ENCODE measurements at places on chromosomes 1 and 21.

DNA sequence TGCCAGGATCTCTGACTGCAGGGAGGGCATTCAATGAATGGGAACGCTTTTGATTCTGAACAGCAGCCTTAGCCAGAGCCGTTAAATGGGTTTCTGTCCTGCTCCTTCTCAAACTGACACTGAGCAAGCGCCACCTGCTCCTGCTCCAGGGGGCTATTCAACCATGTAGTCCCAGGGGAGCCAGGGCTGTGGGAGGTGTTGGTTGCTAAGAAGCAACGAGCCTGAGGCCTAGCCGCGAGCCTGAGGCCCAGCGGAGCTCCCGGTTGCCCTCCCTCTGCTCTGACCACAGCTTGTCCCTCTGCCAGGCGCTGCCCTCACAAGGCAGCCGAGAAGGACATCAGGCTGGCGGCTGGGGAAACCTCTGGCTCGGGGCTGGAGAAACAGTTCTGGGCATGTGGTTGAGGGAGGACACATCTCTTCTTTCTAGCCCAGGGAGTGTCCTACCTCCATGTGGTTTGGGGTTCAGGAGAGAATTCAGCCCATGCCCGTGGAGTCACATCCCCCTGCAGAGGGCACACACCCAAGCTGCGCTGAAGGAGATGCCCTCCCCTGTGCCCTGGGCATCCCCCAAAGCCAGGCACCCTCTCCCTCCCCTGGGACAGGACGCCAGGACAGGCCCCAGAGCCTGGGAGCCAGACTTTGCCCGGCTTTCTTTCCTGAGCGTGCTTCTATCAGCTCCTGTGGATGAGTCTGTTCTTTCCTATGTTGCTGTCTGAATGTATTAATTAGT is 18.0 kb downstream of the PCP4 start:
- no peak for DNase-seq

- no peak for DNase-seq
Measured at GRCh38 chr1:210653771-210654170, 325.1 kb downstream of the HHAT start.

DNA sequence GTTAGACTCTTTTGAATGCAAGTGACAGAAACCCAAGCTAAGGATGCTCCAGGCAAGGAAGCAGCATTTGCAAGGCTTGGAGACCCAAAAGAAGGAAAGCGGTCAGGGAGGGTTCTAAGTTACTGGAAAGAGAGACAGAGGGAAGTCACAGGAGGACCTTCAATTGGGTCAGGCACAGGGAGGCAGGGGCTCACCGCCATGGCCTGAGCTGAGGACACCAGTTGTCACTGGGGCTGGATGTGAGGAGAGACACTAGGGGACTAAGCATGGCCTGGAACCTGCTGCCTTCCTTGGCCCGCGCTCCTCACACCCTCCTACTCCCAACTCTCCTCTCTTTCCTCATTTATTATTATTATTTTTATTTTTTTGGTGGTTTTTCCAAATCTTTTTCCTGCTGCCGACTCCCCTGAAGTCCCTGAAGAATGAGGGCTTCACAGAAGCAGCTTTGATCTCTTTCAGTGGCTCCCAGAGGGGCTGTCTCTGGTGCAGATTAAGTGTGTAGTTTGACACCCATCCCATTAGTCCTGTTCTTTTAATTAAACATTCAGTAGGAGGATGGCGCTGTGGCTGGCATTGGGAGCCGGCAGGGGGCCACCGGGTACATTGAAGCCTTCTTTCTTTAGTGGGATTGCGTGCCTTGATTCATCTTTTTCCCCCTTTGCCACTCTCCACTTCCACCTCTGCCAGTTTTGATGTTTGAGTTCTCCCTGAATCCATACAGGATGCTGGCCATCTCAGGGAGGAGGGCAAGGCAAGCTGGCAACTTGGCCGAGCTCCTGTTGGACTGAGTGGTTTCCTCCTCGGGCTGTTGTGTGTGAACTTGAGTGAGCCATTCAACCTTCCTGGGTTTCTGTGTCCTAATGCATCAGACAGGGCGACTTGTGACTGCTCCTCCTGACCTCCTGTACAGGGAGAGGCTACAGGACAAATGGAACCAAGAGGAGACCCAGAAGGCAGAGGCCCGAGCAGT is 59.3 kb downstream of the MDM4 start:
- DNase-seq: no peak

DNA sequence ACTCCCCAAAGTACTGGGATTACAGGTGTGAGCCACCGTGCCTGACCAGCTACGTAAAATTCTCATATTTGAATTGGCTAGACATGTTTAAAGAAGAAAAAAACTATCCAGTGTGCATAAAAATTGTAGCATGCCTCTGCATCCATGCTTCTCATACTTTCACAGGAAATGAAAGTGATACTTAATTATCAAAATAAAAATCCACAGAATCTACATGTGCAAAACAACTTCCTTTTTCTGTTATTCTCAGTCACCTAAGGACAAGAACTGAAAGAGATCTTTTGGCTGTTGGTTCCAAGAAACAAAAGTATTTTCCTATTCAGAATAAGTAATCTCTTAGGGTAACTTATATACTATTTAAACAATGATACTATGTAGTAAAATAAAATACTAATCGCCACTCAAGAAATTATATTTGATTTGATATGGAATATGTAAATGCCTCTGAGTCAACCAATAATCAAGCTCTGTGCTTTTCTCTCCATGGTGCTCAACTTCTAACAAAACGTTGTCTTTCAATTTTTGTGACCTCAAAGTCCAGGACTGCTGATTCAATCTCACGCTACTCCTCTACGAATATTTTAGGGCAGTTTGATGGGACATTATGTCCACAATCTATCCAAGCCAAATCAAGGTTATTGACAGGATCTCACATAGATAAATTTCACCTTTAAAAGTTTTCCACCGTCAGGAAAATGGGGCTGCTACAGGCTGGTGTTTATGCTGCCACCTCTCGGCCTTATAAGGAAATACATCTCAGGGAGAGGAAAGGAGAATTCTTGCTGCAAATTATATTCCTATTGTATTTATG is 102.7 kb downstream of the ZNF281 start:
- no peak for DNase-seq

DNA sequence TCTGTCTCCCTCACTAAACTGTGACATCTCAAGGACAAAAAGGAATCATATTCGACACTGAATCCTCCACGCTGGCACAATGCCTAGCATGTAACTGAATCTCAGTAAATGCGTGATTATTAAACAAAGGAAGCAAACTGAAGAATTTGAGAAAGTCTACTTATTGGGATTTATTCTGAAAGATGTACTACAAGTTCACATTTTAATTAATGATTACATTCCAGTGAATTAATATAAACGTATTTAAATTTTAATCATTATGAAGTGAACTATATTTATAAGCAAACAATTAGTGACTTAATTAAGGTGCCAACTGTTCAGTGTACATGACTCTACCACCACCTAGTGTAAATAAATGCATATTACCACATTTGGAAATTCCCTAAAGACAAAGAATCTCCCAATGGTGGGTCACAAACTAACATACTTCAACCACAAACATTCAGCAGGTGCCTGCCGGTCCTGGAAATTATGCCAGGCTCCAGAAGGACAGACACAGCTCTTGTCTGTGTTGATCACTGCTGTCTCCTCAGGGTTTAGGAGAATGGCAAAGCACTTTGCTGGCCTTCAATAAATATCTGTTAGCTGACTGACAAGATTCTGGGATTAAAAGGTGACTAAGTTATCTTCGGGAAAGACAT is 56.3 kb downstream of the SMYD3 start:
- no peak for DNase-seq

DNA sequence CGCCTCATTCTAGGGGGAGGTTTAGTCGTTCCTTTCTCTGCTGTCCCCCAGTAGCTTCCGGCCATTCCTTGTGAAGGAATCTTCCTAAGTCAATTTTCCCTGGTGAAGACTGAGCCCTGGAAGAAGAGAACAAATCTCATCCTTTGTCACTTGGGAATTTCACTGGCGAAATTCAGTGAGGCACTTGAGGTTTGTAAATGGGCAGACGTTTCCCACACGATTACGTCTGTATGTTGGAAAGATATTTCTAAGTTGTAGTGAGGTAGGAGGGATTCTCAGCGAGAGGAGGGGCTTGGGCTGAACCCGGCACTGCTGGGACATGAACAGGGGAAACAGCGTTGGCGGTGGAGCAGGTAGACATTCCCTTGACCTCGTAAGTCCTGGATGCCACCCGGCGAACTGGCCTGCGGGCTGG is 47.2 kb downstream of the GALNT2 start:
- DNase-seq: no peak

DNA sequence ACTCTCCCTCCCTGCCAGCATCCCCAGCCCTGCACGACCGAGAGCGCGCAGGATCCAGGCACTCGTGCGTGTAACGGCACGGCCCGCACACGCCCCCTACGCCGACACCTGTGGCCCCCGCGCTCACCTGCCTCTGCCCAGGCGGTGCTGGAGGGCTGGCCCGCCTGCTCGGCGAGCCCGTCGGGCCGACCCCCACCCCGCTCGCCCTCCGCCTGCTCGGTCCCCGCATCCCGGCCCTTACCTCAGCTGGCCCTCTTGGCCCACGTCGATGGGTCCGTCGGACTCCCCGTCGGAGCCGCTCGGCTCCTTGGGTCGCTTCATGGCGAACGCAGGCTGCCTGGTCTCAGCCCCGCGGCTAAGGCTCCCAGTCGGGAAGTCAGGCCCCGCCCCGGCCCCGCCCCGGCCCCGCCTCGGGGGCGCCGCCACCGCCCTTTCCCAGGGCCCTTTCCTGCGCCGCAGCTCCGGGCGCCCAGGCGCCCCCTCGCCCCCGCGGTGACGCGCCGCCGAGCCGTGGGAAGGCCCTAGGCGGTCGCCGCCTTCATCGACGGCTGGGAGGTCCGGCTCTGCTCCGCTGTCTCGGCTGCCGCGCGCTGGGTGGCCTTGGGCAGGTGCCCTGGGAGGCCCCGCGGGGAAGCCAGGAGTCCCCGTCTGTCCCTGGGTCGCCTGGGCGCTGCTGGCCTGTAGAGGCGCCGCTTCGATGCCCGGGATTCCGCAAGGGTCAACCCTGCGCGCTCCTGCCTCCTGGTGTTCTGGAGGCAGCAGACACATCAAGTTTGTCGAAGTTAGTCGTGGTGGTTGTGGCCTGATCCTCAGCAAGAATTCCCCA is at the start of gene HEYL:
Gene HEYL, minus strand, starts transcription at position 339 of the 826 bp plus-strand sequence. Its CDS starts 18 bp downstream, at position 321.
- no peak for DNase-seq

DNA sequence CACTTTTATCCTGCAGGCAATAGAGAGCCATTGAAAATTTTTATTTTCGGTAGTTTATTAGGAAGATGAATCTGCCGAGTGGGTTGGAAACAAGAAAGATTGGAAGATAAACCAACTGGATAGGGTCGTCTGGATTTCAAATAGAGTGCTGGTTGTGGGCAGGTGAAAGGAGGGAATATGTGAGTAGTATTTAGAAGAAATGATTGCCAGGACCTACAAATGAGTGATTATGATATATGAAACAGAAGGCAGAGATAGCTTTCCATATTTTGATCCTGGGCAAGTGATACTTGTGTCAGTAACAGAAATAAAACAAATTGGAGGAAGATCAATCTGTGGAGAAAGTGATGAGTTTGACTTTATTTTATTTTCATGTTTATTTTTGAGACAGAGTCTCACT is 2.5 kb downstream of the CNIH4 start:
- no peak for DNase-seq

- DNase-seq: no peak
Measured at GRCh38 chr1:3786468-3787348, 9.6 kb downstream of the LRRC47 start.

DNA sequence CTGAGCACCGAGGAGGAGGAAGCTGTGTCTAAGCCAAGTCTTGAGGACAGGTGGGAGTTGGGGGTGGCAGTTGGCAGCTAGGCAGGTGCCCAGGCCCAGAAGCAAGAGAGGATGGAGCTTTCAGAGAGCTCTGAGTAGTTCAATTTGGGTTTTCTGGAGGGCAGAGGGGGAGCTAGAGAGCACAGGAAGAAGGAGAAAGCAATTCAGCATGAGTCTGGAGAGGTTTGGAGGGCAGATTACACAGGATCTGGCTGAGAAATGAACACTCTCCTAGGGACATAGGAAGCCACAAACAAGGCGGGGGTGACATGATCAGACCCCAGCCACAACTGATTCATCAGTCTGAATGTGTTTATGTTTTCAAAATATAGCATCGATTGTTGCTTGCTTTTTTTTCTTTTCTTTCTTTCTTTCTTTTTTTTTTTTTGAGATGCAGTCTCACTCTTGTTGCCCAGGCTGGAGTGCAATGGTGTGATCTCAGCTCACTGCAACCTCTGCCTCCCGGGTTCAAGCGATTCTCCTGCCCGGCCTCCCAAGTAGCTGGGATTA is 23.8 kb downstream of the PTPRF start:
- DNase-seq: no peak

GRCh38 chr1:2857521-2857920 is 56.0 kb upstream of the TTC34 start:
- no peak for DNase-seq

- DNase-seq: peak; percentile 42
Measured at GRCh38 chr1:97919585-97920261, 1.1 kb downstream of the DPYD start.

- DNase-seq: no peak
Measured at GRCh38 chr1:33097762-33098161, 16.8 kb downstream of the AZIN2 start.

DNA sequence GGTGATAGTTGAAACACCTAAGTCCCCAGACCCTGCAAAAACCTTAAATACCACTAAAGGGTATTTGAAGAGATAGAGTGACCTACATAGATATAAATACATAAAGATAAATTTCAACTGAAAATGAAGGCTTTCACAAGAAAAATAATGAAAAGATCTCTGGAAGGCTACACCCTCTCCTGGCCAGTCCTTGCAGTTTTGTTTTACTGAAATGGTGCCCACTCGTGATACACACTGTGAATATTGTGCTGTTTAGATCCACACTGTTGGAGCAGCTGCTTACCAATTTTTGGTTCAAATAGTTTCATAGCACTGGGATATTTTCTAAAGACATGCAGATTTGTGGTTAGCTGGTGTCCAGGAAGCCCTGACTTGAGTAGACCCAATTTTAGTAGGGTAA is 31.5 kb upstream of the RNF187 start:
- DNase-seq: no peak

DNA sequence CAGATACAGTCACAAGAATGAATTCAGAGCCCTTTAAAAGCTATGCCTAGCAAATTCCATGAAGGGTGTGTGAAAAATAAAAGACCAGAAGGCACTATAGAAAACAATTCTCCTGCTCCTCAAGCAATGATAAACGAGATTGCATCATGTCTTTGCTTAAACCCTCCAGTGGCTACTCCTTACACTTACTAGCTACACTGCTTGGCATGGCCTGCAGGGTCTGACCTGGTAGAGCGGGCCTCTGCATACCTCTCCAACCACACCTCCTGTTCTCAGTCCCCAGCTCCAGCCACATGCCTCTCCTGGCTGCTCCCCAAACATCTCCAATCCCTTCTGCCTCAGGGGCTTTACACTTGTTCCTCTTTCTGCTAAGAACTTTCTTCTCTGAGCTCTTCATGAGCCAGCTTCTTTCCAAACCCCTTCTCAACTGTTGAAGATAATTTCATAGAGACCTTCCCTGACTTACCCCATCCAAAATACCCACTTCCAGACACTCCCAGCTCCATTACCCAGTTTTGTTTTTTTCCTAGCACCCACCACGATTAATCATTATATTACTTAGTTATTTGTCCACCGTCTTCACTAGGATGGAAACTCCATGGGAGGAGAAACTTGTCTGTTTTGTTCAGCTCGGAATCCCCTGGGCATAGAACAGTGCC is 11.2 kb upstream of the CREG1 start:
- no peak for DNase-seq
